ENCODE measurements at places on chromosomes 1 and 21.

DNA sequence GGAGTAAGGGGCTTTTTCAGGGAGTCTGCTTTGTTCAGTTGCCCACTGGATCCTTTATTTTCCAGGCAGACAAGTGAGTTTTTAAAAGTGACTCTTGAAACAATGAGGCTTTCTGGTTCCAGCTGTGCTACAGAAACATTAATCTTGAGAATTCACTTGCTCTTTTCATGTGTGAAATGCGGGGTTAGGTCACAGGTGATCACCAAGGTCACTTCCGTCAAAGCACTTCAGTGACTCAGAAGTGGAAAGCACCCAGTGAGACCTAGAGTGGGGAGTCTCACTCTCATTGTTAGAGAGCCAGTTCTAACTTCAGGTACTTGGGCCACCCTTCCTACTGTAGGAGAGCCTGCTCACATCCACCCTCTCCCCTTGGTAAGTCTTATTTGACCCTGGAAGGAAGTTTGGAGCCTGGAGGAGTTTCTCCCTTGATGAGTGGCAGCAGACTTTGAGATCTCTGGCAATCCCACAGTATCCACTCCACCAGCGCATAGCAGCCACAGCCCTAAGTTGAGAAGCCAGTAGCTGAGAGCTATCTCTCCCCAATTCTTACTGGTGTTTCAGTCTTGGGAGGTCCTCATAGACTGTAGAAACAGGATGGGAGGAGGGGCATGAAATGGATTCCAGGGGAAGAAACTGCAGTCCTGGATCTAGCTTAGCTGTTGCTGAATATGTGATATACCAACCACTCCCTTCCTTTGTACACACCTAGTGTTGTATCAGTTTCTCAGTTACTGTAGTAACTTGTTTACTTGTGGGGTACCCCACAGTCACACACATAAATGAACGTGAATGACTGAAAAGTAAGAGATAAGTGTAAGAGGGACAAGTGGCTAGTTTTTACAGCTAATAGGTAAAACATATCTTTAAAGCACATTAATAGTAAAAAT lies 3.1 kb downstream of the TACSTD2 start:
- no peak for DNase-seq

DNA sequence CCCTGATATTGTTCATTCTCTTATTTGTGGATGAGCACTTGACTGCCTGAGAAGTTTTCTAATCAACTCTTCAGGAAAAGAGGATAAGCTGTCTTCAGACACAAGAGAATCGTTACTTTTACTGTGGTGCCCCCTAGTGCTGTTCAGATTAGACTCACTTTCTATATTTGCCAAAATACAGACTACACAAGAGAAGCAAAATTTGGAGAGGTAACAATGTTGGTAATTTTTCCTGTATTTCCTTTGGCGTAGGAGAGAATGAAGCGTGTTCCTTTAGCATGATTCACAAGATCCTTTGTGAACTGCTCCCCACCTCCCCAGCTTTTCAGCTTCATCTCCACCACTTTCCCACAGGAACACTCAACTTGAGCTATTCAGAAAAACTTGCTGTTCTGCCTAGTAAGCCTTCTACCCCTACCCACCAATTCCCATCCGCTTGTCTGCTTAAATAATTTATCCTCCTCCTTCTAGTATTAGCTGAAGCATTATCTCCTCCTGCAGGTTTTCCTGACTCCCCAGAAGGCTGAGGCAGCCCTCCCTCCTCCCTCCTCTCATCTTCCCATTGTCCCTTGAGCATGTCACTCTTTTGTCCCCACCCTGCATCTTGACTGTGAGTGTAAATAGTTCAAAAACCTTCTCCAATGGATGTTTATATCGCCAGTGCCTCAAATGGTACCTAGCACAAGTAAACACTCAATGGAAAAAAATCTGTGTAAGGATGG lies 4.5 kb downstream of the TNFSF4 start:
- no peak for DNase-seq

GRCh38 chr1:36149973-36150295 lies 648 bp upstream of the TRAPPC3 start:
- no peak for DNase-seq

DNA sequence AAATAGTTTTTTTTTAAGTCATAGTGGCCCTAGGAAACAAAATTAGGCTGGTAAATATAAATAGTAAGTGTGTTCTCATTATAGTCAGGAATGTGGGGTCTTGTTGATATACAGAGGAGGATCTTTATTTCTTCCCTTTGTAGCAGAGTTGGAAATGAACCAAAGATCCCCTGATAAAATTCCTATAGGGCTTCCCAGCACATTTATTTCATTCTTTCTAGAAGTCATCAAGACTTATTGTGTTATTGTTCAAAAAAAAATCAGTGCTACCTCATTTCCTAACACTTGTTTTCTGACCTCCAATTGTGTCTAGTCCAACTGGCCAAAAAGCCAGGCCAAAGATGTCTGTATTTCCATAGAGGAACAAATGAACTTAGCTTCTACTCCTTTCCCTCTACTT lies 7.6 kb upstream of the PLEKHO1 start:
- DNase-seq: no peak

- no peak for DNase-seq
Observed at GRCh38 chr1:163933437-163933836, 611.7 kb downstream of the NUF2 start.

- DNase-seq: no peak
Observed at GRCh38 chr21:34881421-34881820, 167.7 kb downstream of the RUNX1 start.

DNA sequence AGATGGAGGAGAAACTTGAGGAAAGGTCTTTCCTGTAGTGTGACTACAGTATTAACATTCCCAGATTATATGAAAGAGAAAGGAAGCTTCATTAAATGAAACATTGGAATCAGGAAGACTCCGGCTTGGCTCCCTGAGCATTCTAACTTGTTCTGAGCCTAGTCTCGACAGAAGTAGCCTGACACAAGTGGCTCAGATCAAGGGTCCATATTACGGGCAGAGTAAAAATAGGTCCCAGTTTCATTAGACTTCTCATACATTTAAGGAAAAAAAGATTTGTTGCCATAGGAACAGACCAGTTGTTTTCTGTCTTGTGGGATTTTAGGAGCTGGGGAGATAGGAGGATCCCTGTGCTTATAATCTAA lies 12.8 kb downstream of the SMAP2 start:
- no peak for DNase-seq

GRCh38 chr1:234578735-234579134 lies 31.2 kb downstream of the IRF2BP2 start:
- DNase-seq: no peak

GRCh38 chr1:42469727-42470126 lies 6.6 kb downstream of the CCDC30 start:
- DNase-seq: no peak

DNA sequence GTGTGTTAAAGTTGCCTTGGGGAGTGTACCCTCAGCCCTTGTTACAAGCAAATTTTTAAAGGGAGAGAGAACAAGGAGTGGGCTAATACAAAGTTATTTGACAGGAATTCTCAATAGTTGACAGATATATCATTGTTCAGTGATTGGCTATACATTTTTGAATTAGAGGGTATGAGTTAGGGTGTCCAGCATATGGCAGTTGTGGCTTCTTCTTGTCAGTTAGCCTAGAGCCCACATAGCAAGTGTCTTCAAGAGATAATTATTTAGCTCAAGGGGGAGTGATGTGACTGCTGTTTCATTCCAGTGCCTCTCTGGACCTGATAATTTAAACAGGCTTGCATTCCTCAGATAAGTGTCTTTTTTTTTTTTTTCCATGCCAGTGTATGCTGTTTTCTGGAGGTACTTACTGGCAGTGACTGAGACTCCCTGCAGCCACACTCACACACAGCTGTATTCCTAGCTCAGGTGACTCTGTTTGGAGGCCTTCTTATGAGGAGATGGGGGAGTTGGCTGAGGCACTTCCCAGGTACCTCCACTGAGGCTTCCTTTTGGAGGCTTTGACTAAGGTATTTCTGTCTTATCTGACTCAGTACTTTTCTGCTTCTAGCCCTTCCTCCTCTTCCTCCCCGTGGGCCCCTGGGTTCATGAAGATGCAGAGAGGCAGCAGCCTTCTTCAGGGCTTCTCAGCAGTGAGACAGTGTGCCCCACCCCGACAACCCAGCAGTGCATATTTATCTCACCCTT lies 32.3 kb downstream of the IVNS1ABP start:
- no peak for DNase-seq

- no peak for DNase-seq
Observed at GRCh38 chr1:200778766-200779165, 40.1 kb downstream of the CAMSAP2 start.

DNA sequence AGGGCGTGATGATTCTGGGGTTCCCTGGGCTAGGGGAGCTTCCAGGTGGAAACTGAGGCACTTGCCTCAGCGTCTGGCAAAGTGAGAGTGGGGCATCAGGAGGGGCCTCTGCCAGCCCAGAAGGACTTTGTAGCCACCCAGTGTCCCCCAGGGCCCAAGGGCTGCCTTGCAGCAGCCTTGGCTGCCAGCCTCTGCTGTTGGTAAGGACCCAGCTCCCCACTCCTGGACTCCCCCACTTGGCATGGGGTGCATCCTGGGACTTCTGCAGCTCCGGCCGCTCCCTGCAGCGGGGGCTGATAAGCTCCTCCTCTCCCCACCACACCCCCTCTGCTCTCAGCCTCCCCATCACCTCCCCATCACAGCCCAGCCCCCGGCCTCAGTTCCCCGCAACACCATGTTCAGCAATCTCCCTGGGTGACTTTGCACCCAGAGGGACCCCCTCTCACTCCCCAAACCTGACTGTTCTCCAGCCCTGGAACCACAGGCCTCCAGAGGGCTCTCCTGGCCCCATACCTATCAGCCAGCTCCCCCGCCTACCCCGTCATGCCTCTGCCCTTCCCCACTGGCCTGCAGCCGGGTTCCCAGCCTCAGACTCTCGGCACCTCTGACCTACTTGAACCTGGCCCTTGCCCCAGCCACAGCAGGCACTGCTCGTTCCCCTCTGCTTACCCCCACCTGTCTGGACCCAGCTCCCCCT lies 113.0 kb downstream of the CRYAA start:
- DNase-seq: no peak

- no peak for DNase-seq
Observed at GRCh38 chr1:145771056-145771455, 51.8 kb downstream of the CD160 start.

GRCh38 chr1:226476648-226477319 lies 68.9 kb upstream of the PARP1 start:
- DNase-seq: no peak

DNA sequence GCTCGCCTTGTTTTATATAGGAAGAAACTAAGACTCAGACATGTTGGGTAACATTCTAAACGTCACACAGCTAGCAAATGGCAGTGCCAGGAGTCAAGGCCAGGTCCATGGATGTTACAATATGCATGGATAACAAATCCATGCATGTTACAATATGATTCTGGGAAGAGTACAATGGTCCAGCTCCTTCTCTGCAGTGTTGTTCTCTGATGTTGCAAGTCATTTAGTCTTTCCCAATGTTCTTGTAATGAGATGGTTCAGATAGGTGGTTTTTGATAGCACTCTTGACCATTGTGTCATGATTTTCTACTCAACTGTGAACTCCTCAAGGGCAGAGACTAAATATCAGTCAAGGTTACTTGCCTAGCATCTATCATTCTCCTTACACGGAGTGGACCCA lies 15.7 kb upstream of the LRRN2 start:
- DNase-seq: no peak

DNA sequence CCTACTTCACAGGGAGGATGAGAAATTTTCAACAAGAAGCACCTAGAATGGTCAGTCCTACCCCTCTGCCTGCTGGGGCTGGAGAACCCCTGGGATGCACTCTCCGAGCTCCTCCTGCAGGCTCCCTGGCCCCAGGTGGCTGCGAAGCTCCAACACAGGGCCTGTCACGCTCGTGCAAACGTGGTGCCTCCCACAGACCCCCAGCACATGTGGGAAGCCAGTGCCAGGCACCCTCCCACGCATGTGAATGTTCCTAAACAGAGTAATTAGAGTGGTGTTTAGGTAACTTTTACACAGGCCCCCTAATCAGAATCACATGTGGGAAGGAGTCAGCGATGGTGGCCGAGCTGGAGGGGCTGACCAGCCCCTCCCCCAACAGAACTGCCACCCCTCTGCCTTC lies 28.4 kb downstream of the GLIS1 start:
- DNase-seq: no peak

DNA sequence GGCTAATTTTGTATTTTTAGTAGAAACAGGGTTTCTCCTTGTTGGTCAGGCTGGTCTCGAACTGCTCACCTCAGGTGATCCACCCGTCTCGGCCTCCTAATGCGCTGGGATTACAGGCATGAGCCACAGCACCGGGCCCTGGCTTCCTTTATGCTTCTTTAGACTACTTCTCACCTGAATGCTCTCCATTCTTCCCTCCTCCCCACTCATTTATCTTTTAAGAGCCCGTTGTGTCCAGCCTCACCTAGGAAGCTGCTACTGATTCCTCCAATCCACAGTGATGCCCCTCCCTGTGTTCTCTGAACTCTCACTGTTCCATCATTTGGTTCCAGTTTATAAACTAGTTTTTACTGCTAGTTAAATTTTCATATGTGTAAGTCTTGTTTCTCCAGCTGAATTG lies 44.9 kb upstream of the NR5A2 start:
- no peak for DNase-seq

DNA sequence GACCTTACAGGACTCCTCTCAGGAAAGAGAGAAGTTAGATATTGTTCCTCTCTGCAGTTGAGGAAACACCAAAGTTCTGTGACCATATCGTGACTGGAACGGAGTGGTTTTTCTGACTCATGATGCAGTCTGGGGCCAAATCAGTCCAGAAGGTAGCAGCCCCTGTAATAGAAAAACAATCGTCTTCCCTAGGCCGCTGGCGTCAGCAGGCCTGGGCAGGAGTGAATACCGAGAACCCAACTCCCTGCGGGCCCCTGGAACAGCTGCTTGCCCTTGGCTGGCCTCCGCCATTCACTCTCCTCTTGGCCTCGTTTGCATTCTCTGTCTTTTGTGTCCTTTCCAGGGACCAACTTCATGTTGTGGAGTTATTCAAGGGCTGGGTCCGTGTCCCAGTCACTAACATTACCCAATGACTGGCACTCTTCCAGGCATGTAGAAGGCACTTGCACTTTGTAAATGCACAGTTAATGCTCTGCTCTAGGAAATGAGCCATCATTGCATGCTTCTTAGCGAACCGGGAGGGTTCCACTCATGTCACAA lies 10.9 kb upstream of the CD101 start:
- DNase-seq: no peak

- DNase-seq: no peak
Observed at GRCh38 chr1:109263234-109263596, 13.9 kb downstream of the CELSR2 start.

Data from NCI-H1930 (cell line).